ENCODE measurements at places on chromosomes 3 and 15.

- DNase-seq: no peak
Observed at GRCh38 chr3:134879990-134880389, 84.9 kb downstream of the EPHB1 start.

DNA sequence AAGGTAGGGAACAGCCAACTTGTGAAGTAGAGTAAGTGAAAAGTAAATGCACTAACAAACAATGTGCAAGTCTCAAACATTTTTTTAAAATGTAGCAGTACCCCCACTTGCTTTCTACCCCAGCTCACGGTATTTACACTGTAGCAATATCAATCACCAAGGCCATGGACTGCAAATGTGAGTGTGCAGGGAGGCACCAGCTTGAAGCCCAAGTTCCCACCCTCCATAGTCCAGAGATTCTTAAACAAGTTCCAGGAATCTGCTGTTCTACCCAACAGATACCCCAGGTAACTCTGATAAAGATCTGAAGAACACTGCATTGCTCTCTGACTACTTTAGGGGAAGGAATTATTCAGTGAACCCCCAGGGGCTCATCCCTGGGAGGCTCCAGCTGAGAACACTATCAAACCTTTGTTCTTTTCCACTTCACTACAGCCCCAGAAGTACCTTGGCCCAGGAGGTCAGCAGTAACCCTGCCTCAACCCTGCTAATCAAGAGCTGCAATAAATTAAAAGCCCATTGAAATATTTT, 86.1 kb downstream of the FOXP1 start:
- DNase-seq: no peak

DNA sequence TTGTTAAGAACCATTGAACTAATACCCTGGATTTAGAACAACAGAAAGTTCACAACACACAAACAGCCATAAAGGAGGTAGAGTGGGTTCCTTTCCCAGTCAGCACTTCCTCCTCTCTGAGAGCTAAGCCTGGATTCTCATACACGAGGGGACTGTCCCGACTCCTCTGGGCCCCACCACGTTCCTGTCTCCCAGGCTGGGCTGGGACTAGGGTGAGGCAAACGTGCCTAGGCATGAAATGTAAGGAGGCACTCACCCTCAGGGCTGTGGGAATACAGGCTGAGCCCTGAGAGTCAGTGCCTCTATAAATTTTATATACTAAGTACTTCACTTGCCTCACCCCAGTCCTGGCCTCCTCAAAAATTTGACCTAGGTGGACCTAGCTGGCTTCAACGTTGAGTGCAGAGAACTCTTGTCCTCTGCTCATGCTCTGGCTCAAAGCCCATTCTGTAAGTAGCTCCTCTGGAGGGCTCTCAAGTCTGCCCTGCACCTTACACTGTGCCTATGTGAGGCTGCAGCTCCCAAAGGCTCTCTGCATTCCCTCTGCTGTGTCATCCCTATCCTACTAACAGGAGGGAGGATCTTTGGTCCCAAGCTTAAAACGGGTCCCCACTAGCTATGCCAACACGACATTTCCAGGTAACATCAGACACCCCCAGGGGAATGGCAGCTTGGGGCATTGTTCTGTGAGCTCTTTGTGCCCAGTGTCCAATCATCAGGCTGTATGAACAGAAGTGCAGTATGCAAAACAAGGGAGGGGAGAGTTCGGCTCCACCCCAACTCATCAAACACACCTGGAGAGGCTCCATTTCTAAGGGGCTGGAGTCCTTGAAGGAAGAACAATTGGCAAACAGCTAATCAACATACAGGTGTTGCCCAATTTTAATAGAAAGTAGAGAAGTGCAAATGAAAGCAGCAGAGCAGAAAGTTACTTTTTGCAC, 233.2 kb downstream of the RPLP1 start:
- no peak for DNase-seq

DNA sequence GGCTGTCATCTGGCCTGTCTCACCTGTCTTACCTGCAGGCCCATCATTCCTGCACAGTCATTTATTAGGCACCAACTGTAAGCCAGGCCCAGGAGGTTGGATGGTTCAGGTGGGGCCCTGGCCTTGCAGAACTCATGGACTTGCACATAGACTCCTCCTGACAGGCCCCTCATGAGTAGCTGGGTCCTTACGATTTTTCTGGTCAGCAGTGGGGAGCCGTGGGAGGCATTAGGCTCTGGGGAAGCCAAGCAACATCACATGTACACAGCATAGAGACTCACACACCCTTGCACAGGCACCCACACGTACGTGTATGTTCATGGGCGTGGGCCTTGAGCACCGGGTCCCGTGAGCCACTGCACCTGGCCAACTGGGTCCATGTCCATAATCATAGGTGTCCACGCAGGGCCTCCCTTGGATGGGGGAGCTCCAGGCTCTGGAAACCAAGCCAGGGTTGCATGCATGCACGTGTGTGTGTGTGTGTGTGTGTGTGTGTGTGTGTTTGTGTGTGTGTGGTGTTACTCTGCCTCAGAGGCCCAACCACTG, 20.3 kb downstream of the CISH start:
- DNase-seq: no peak

GRCh38 chr3:115384381-115384780, 237.3 kb upstream of the ZBTB20 start:
- DNase-seq: no peak

- no peak for DNase-seq
Observed at GRCh38 chr3:12907729-12908128, 66.4 kb upstream of the RPL32 start.

- no peak for DNase-seq
Observed at GRCh38 chr3:147361454-147362420, 44.6 kb downstream of the ZIC4 start.

DNA sequence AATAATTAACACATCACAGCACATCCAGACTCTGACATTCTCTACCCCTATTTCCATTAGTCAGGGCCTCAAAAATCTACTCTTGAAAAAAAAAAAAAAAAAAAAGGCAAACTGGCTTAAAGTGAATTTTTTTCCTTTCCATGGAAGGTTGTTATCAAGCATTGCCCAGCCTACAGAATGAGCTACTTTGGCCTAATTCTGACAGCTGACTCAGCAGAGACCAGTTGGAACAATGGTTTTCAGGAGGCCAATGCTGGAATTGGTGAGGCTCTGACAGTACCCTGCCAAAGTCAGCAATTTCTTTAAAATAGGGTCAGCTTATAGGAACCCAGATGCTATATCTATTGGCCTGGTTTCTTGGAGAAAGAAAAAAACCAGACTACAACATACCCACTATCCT, 454.7 kb downstream of the MAGI1 start:
- no peak for DNase-seq

DNA sequence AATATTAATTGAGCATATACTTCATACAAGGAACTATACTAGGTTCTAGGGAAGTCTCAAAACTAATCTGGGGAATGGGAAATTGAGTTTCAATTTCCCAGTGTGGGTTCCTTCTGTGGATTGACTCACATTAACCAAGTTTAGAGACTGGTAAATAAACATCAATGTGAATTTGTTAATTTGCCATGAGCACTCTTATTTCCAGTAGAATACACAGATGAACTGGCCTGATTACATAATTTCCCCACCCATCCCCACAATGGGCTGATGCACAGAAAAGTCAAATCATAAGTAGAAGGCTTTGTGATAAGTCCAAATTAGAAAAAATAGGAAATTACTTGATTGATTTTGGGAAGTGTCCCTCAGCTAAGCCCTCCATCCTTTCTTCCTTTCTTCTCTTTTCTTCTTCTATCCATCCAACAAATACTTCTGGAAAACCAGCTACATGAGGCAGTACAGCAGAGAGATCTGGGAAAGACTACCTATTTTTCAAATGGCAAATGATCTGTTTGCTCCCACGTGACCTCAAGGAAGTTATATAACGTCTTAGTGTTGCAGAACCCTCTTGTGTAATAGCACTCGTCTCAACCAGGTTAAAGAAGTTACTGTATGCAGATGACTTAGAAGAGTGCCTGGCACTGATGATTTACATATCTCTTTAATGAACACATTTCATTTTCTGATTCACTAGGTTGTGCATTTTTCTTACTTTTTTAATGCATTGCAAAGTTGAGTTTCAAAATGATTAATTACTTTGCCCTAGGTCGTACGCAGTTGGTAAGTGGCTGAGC, 312.3 kb downstream of the SV2B start:
- DNase-seq: no peak

GRCh38 chr15:75684648-75685047, 28.0 kb downstream of the CSPG4 start:
- no peak for DNase-seq

DNA sequence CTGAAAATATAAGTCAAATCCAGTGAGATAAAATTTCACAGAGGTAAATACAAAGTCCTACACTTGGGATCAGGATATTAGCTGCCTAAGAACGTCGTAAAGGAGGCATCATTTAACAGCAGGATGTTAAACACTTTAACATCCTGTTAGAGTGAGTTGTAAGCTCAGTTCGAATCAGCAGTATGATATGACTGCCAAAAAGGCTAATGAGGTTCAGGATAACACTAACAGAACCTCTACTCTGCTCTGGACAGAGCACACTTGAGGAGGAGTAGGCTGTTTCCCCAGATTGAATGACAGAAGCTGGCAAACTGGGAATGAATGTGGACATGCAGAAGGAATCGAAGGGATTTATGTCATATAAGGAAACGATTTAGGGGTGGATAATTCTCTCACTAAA, 227.1 kb upstream of the CD96 start:
- DNase-seq: no peak

- no peak for DNase-seq
Observed at GRCh38 chr3:31173118-31173718, 278.8 kb upstream of the GADL1 start.

DNA sequence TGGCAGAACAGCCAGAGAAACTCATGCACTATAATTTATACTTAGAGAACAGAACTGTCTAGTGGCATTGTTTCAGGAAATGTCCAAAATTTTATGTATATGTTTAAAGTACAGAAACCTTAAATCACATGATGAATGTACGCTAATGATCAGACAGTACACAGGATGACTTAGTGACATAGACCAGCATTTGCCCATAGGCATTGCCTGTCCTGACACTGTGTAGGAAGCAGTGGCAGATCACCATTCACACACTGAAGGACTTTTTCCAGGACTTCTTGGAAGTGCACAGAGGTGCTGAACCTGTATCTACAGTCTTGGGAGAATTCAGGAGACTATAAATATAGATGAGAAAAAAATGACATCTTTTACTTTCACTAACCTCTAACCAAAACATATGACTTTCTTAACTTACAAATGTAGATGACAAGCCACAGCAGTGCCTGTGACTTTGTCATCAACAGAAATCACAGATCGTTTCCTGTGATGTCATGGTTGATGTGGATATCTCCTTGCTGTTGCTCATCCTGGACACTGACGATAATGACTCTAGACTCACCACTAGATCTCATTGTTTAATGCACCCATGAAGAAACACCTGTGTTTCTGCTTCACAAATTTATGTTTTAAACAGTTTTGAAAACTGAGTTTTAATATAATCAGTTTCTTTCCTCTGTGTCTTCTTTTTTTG, 183.2 kb downstream of the CACNA2D3 start:
- no peak for DNase-seq

GRCh38 chr3:170809975-170810357, 60.0 kb downstream of the RPL22L1 start:
- DNase-seq: no peak

- no peak for DNase-seq
Observed at GRCh38 chr3:154933581-154933980, 146.5 kb upstream of the MME start.

DNA sequence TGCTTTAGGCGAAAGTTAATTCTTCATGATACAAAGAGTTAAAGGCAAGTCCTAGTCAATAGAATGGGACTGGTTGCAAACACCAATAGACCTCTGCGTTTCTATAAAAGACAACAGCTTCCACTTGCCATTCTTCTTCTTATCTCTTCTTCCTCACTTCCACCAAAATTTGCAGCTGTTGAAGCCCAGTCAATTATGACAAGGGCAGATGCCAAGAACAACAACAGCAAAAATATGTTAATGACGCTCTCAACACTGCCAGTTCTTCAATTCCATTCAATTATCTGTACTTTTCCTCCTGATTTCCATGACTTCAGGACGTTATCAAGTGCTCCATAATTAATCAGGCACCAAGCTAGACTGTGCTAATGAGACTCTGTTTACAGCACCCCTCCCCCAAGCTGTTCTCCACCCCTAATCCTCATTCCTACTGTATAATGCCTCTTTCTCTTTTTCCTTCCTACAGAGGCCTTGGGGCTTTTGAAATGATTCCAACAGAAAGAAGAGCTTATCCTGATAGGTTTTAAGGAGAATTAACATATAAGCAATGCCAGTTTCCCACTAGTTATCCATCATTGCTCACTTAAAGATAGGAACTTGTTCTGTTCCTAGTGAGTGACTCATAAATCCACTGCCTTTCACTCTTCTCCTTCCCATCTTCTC, 1160.5 kb downstream of the IGSF11 start:
- DNase-seq: no peak

DNA sequence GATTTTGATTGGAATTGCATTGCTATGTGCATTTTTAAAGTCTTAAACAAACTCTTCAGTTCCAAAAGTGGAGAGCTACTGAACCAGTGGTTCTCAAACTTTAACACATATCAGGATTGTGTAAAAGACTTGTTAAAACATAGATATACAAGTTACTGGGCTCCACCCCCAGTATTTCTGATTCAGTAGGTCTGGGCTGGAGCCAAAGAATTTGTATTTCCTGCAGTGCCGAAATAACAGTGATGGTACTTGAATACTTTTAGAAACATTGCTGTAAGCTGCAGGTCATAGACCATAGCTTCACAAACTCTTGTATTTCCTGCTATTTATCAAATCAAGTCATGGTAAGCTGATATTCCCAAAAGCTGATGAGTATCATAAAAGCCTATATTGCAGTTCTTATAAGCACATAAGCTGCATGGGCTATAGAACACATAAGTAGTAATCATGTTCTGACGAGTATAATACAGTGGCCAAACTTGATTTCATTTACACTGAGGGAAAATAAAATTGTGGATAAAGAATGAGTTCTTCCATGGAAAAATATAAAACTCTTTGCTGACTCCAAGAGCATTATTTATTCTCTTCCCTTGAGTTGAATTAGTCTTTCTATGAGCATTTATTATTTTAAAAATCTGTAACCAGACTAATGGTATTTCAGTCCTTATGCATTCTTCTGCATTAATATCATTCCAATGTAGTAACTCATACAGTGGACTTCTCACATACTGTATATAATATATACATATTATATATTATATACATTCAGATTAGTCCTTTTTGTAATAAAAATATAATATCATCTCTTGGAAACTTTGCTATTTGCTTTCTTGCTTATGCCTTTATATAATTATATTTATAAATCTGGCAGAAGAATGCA, 550.5 kb upstream of the AGTR1 start:
- DNase-seq: no peak

- no peak for DNase-seq
Observed at GRCh38 chr3:132926098-132926497, 112.1 kb upstream of the TMEM108 start.

- DNase-seq: no peak
Observed at GRCh38 chr15:48384616-48385015, 53.4 kb downstream of the DUT start.

- no peak for DNase-seq
Observed at GRCh38 chr3:194504146-194504545, 17.3 kb upstream of the ATP13A3 start.

DNA sequence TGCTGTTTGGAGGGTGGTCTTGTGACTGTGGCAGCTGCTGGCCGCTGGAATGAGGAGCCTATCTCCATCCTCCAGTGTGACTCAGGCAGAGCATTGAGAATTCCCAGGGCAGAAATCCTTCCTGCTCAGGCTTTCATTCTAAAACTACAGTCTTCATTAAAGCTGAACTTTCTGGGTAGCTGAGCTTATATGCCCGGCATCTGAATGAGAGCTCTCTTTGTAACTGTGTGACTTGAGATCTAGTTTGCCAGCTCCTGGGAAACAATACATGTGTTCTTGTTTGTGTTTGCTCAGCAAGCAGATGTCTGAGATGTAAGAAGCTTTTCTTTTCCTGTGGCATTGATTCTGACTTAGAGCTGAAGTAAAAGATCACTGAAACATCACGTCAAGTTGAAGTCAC, 22.4 kb downstream of the RLBP1 start:
- no peak for DNase-seq

Measured in dorsolateral prefrontal cortex (tissue), 122 donors.